ENCODE measurements at places on chromosomes 1 and 21. TPM values are rescaled to one million over a fixed set of nuclear protein-coding genes. Genes with fewer than 3 reads are reported as not detected.

AK5 gene
- 0.32 TPM for polyA plus RNA-seq

MPZ gene
- not detected for polyA plus RNA-seq

USH2A gene
- not detected for polyA plus RNA-seq

OLIG1 gene
- not detected for polyA plus RNA-seq

MTX1 gene
- 43.0 TPM for polyA plus RNA-seq

THEM5 gene
- polyA plus RNA-seq: not detected

AADACL3 gene
- polyA plus RNA-seq: not detected

All from naive B cell (primary cell).